Neuronal stem cell (in vitro differentiated cells): ENCODE measurements at places on chromosomes 11 and 22.

GRCh38 chr11:75562048-75562835 lies at the start of gene SERPINH1:
Gene SERPINH1 (plus strand): TSS chr11:75562253. CDS start chr11:75566350, 4,097 bp downstream.
- DNase-seq: no peak

GRCh38 chr11:66843776-66844495 lies 695 bp downstream of the RCE1 start:
- DNase-seq: no peak

GRCh38 chr11:69832561-69833413 lies 13.6 kb upstream of the FGF3 start:
- no peak for DNase-seq

- DNase-seq: no peak
These were observed 440.4 kb downstream of the INSC start for GRCh38 chr11:15555161-15555560.

DNA sequence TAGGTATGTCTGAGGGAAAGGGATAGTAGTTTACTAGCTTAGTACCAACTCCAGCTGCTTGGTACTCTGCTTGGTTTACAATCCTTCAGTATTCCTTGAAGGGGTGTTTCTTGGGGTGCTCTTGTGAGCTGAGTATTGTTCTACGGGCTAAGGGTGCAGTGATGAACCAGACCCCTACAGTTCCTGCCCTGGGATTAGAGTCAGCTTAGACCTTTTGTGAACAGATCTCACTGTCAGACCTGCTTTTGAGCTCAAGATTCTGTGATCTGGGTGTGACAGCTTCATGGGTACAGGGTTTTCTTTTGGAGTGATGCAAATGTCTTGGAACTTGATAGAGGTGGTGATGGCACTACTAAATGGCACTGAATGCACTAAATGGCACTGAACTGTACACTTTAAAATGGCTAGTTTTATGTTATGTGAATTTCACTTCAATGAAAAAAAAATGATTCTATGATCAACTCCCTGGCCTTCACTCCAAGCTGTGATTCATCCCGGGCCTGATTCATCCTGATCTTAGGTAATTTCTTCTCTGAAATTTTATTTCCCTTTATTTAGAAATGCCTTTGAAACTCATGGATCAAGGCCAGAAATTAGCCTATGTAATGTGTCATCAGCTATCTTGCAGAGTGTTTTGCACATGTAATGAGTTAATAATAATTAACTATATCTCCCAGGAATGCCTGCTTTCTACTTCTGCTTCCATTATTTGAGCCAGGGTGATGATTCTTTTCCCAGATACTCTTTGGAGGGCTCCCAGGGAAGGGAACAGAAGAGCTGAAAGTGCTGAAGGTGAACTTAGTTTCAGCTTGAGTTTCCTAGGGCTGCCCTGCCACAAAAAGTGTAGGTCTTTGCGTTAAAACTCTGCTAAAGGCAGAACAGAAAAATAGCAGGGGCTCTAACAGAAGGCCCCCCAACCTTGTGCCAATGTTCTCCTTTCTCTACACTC lies 87.9 kb downstream of the NCAM1 start:
- DNase-seq: no peak

GRCh38 chr11:65576867-65577755 lies 1.3 kb downstream of the EHBP1L1 start:
- no peak for DNase-seq

- DNase-seq: no peak
These were observed 77.5 kb upstream of the CTSC start for GRCh38 chr11:88414981-88415413.

DNA sequence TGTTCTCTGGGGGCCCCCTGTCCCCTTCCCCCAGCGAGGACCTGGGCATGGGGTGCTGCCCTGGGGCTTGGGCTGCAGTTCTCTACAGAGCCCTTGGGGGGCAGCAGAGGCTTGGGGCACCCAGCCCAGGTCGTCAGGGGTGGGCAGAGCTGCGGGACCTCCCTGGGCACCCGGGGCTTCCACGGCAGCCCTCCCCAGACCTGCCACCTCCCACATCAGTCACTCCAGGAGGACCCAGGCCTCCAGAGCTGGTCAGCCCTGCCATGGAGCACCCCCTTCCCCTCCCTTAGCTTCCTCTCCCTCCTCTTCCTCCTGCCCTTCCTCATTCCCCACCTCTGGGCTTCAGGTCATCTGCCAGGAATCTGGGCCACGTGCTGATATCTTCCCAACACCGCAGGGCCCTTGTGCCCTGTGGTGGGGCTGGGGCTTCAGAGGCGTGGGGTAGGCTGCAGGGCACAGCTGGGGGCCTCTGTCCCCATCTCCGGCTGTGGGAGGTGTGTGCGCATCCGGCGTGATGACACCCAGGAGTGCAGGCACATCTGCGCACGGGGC lies 5.8 kb downstream of the TSPAN4 start:
- DNase-seq: no peak

GRCh38 chr11:65393513-65394079 lies 7.2 kb downstream of the FRMD8 start:
- no peak for DNase-seq

DNA sequence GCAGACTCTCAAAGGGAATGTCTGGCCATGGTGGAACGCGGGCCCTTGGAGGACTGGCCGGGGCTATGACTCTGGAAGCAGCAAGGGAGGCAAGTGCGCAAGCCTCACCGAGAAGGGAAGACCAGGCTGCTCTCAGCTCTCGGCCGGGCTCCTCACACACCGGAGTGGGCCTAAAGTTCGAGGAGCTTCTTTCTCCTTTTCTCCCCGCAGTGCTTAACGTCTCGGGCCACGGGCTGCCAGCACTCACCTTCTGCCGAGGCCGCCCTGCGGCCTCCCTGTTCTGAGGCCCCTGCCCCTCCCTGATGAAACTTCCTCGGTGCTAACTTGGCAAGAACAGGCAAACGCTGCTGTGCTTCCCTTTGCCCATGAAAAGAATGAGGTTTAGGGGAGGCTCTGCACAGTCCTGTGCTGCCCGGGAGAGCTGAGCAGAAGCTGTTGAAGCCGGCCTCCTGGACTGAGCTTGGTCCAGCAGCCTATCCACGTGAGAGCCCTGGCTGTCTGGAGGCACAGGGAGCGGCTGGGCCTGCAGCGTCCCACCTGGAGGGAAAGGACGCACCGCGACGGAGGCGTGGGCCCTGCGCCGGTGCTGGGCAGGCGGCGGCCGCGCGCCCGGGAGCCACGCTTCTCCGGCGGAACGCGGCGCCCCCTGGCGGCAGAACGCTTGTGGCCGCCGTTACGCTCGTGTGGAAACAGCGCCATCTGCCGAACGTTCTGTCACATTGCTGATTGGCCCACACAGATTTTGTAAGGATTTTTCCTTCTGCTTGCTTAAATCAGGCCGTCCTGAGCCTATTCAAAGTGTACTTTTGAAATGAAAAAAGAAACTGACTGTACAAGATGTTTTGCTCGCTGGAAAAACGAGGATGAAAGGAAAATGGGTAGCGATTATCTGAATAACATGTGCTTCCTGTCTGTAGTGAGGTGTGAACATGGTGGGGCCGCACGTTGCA lies 65.0 kb upstream of the TMEM45B start:
- DNase-seq: peak; percentile 81

DNA sequence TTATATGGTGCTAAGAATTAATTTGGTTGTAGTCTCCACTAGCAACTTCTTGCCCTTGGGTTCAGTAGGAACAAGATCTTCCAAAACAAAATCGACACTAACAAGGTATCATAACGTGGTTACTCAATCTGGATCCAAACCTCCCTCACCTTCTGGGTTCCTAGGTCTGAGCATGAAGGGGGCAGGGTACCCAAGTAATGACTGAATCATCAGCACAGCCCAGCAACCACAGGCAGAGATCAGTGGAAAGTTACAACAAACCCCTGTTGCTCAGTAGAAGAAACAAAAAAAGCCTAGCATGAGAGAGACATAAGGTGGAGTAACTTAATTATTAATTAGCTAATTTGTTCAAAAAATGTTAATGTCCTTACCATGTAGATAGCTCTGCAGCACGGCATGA lies 221.4 kb downstream of the BLID start:
- no peak for DNase-seq

GRCh38 chr11:102166175-102167064 lies 56.2 kb downstream of the YAP1 start:
- no peak for DNase-seq

- DNase-seq: peak; percentile 70
These were observed 41.0 kb upstream of the APLNR start for GRCh38 chr11:57277845-57278720.

GRCh38 chr11:67584205-67584880 lies 731 bp downstream of the GSTP1 start:
- DNase-seq: no peak

DNA sequence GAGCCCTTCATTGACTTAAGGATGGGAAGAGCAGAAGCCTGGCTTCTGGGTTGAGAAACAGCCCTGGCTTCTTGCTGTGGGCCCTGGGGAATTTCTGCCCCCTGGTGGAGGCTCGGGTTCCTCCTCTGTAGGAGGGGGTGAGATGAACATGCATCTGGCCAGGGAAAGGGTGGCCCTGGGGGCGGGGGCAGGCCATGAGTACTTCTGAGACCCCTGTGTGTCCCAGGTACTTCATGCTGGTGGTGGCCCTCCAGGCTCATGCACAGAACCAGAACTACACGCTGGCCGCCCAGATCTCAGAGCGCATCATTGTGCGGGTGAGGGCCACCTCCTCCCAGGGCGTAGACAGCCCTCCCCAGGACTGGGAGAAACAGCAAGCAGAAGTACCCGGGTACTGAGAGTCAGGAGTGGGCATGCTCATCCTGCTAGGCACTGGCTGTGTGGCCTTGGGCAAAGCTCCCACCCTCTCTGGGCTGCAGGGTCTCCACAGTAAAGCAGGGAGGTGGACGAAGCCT lies 15.8 kb downstream of the TMEM258 start:
- DNase-seq: no peak

DNA sequence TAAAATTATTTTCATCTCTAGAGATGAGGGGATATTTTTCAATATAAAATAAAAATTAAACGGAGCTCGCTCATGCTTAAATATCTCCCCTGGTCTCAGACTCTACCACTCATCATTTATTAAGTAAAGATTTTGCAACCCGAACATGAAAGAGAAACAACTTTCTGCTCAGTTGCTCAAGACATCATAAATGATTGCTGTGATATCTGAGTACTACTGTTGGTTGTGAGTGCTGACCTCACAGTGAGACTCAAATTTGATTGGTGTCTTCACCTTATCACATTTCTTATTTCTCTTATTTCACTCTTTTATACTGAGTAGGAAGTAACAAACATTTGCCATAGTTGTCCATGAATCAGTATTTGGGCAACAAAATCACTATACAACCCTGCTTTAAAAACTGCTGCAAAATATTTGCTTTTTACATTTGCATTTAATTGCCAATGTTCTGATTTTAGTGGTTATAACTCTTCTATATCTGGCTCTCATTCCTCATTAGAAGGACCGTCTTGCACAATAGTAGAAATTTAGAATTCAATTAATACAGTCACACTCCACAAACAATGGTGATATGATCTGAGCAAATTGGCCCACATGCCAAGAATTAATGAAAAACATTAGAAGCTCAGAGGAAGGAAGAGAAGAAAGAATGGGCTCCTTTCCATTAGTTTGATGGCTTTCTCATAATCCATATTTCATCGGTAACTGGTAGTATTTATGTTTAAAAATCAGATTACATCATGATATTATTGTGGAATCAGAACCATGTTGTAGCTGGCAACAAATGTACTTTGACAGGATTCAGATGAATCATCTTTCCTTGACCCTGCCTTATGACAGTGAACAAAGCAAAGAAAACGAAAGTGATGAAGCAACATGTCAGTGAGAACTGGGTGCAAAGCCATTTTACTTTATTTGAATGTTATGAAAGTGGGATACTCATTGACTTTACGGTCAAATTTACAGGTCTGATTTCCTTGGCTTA lies 973.6 kb upstream of the TENM4 start:
- no peak for DNase-seq

DNA sequence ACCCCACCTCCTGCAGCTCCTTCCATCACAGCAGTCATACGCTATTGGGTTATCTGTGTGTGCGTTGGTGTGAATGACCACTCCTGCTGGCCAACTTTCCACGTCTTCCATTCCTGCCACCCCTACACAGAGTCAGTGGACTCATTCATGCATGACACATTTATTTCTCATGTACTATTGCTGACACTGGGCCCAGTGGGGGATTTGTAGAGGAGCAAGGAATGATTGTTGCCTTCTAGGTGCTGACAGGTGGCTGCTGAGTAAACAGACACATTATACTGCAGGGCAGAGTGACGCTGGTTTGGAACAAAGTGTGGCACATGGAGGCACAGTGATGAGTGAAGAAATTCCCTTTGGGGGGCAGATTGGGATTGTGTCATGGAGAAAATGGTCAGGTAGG lies 113.9 kb downstream of the CCDC81 start:
- DNase-seq: no peak

DNA sequence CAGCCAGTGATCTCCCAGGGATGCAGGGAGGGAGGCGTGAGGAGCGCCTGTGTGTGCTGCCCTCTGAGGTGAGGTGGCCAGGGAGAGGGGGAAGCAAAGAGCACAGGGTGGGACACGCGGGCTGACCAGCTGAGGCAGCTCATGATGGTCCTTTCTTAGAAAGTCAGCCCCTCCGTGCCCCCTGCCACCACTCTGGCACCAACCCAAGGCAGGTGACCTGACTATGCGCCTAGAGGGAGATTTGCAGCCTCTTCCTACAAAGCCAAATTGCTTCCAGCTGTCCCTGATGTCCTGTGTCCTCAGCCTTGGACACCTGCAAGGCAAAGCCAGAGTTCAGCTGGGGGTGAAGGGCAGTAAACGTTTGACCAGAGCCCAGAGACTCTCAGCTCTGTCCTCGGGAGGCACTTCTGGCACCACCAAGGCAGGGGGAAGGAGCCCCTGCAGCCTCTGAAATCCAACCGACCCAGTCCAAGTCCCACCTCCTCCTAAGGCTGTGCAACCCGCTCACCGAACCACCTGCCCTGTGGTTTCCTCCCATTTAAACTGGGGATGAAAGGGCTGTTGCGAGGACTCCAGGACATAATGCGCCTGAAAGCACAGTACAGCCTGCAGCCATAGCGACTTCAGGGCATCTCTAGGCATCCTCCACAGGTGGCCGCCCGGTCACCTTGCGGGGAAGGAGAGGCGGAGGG lies 26.8 kb downstream of the CD5 start:
- DNase-seq: no peak

DNA sequence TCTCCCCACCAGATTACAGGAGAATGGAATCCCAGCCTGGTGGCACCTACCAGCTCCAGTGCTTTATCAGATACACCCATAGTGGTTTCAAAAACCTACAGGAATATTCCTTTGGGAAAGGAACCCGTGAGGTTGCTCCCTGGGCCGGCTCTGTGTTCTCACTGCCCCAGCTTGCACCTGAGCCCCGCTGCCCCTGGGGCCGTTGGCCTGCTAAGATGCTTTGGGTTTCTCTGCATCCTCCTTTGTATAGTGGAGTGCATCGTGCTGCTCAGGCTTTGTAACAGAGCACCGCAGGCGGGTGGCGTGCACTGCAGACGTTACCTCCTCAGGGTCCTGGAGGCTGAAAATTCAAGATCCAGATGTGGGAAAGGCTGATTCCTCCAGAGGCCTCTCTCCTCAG lies 414.1 kb downstream of the BRD1 start:
- no peak for DNase-seq

- no peak for DNase-seq
These were observed 119.2 kb downstream of the ETS1 start for GRCh38 chr11:128468111-128468510.

GRCh38 chr11:78248903-78249302 lies 60.2 kb downstream of the USP35 start:
- DNase-seq: no peak
